HS-27A (cell line): ENCODE measurements at places on chromosomes 12 and 14.

DNA sequence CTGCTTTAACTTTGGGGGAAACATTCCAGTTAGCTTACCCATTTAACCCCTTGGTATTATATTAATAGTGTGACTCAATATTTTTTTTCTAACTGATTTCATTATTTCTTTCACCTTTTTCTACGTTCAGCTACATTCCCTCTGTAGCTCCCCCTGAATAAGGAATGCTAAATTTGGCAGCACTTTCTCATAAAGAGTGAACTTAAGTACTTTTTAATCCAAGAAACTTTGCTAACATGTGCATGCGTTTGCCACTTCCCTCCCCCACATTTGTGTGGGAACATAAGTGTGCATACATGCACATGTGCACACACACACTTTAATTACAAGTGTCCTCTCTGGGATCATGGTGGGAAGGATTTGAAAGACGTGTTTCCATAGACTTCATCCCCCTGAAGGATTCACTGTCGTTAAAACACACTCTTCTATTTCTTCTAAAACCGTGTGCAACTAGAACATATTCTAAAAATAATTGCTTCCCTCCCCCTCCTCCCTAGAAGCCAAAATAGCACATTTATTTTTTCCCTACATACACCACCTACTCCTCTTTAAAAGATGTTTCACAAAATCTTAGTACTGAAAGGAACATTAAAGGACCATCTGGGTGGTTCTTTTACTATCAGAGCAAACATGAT, 142.6 kb downstream of the PPM1H start:
- DNase-seq, result no peak

DNA sequence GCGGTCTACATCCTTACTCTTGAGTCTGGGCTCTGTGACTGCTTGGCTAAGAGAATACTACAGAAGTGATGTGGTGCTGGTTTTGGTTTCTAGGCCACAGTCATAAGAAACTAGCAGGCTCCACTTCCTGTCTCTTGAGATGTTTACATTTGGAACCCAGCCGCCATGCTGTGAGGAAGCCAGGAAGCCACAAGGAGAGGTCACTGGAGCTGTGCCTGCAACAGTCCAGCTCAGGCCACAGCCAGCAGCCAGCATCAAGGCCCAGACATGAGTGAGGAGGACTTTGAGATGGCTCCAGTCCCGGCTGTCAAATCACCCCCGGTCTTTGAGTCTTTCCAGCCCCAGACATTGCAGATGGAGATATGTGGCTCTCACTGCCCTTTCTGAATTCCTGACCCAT, 12.9 kb upstream of the FAM181A start:
- no peak for DNase-seq

DNA sequence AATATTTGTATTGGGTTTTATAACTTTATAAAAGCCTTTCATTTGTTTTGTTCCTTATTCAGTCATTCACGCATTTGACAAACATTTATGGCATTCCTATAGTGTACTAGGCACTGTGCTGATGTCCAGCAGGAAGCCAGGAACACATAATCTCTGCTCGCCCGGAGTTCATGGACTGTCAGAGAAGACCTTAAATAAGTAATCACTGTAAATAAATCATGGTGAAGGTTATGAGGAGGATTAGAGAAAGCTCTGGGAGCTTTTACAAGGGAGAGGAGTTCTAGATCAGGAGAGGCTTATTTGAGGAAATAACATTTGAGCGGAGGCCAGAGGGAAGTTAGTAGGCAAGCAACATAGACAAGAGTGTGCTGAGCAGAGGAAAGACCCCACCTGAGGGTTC, 1.4 kb upstream of the RDH11 start:
- DNase-seq, result no peak

GRCh38 chr14:74324931-74325361, 22.2 kb upstream of the ABCD4 start:
- peak; percentile 9 for DNase-seq

GRCh38 chr12:92912052-92912451, 17.0 kb downstream of the EEA1 start:
- no peak for DNase-seq

DNA sequence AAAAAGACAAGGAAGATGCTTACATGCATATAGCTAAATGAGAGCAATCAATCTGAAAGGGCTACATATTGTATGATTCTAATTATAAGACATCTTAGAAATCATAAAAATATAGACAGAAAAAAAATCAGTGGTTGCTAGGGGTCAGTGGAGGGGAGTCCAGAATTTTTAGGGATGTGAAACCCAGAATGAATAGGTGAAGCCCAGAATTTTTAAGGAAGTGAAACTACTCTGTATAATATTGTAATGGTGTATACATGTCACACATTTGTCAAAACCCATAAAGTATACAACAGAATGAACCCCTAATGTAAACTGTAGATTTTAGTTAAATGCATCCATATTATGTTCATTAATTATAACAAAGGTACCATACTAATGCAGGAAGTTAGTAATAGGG, 713.2 kb downstream of the FLRT2 start:
- no peak for DNase-seq

- no peak for DNase-seq
These were observed 27.6 kb downstream of the LRFN5 start for GRCh38 chr14:41634286-41634685.

DNA sequence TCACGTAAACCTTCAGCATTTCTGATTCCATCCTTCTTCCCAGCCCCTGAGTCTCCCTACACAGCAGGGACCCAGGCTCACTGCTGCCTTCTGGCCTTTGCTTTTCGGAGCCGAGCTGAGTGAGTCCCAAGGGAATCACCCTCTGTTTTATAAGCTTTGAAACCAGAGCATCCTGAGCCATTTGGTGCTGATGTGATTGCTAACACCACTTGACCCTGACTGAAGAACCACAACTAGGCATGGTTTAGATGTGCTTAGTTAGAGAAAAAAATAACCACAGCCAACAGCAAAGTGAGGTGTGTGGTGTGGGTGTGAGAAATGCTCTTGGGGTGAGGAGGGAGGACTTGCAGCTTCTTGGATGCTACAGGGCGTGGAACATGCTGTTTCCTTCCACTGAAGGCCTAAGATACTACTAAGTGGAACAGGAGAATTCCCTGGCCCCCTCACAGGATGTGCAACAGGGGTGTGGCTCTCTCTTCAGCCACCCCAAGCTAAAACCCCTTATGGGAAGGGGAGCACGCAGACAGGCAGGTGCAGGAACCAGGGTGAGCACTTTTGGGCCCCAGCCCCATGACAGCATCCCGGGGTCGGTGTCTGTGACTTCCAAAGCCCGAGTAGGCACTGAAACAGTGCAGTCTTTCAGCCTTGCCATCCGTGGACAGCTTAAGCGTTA, at the start of gene TC2N:
TSS of gene TC2N (minus strand) at position 221 of the 673 bp plus-strand sequence. CDS start 53,767 bp downstream, outside the sequence.
- DNase-seq, result no peak

GRCh38 chr12:128802756-128803155, 21.0 kb downstream of the SLC15A4 start:
- DNase-seq, result no peak
